Renal cortical epithelial cell (primary cell): ENCODE measurements at places on chromosomes 3 and 15. TPM values are rescaled to one million over a fixed set of nuclear protein-coding genes. Genes with fewer than 3 reads are reported as not detected.

DNA sequence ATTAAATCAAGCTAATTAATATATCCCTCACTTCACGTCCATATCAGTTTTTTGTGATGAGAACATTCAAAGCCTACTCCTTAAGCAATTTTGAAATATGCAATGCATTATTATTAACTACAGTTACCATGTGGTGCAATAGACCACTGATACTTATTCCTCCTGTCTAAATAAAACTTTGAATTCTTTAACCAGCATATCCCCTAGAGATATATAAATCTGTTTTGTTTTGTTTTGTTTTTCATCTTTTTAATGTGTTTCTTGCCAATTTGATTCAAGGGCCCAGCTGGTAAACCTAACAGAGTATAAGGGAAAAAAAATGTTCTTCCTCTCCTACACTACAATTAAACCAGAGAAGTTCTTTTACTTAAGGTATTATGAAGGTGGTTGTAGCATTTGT, 524.2 kb downstream of the NAALADL2 start:
- no peak for DNase-seq

DNA sequence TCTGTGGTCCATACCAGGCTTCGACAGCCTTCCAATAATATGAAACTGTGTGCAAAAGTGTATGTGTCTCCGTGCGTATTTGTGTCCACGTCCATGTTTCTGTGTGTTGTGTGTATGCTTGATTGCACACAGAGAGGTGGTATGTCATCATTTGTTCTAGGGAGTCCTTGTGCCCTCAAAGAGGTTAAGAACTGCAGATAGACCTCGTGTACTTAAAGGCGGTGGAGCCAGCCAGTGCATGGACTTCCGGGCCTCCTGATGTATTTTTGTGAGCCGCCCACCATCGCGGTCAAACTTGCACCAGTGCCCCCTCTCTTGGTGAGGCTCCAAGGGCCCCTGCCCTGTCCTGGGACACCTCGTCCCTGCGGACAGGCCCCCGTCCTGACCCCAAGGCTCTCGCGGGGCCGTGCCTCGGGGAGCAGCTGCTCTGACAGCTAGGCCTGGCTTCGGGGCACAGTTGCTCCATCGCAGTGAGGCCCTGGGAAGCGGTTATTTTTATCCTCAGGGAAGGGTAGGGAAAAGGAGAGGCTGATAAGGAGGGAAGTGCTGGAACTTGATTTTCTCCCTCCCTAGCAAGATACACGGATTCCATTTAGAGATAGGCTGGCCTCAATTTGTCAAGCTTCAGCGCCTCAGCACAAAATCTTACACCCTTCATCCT, 1.2 kb upstream of the RYK start:
- no peak for DNase-seq

GRCh38 chr3:105154692-105155091, 212.0 kb upstream of the ALCAM start:
- no peak for DNase-seq

DNA sequence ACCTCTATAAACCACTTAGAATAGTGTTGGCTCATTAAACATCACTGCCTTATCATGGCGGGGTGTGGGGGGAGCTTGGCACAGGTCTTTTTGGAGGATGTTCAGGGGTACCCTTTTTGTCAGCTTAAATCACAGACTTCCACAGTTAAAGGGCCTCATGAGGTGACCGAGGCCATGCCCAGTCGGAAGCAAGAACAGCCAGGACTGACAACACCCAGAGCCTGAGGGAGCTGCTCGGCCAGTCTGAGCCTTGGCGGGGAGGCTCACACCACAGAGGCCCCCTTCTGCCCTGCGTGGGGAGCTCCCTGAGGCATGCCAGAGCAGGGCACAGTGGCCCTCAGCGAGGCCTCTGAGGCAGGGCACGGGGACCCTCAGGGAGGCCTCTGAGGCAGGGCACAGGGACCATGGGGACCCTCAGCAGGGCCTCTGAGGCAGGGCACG, 49.5 kb downstream of the UMPS start:
- no peak for DNase-seq

The NOP10 gene
- 147 and 242 TPM in 2 replicates for total RNA-seq

The SHC4 gene
- total RNA-seq, result 0.89 and 7.3 TPM in 2 replicates

DNA sequence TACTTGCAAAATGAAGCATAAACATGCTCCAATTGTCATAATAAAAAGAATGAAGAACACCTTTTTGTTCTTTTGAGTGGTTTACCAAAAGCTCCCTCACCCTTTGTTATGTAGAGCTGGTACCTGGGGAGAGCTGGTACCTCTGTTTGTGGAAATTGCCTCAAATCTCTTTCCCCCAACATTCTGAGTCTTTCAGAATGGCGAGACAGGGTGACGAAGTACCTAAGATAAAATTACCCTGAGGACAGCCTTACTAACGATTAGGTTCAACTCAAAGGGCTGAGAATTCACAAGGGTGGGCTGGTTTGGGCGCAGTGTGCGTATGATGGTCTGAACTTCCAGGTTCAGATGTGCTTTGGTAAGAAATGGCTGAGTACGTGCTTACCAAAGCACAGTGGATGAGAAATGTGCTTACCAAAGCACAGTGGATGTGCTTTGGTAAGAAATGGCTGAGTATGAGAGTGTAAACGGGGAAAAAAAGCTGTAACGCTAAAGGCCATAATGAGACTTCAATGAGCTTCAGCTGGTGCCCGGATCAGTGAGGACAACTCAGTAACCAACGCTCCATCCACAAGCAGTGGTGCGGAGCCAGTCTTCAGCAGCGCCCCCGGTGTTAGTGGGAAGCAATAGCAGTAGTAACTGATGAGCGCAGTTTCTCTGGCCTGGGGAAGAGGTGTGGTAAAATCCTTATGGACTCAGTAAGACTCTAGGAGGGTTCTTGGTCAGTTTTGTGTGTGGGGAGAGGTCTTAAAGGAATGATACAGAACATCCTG, 72.3 kb upstream of the LRIG1 start:
- DNase-seq, result no peak

The HRG gene
- 0.15 TPM in 1 of 2 replicates, not detected in the other for total RNA-seq

The SLC15A2 gene
- 1.9 and 4.7 TPM in 2 replicates for total RNA-seq

DNA sequence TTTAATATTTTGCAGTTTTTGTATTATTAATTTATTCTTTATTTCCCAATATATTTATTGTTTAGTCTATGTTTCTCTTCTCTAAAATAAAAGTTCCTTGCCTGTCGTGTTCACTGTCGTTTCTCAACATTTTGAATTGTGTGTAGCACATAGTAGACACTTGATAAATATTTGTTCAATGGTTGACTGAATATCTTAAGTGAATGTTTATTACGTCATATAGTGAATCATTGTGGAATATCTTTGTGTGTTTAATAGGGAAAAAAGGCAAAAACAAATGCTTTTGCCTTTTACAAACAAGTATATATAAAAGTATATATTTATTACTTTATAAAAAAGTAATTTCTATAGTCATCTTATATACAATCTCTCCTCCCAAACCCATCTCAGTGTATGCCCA, 572.3 kb downstream of the EPHA3 start:
- no peak for DNase-seq

DNA sequence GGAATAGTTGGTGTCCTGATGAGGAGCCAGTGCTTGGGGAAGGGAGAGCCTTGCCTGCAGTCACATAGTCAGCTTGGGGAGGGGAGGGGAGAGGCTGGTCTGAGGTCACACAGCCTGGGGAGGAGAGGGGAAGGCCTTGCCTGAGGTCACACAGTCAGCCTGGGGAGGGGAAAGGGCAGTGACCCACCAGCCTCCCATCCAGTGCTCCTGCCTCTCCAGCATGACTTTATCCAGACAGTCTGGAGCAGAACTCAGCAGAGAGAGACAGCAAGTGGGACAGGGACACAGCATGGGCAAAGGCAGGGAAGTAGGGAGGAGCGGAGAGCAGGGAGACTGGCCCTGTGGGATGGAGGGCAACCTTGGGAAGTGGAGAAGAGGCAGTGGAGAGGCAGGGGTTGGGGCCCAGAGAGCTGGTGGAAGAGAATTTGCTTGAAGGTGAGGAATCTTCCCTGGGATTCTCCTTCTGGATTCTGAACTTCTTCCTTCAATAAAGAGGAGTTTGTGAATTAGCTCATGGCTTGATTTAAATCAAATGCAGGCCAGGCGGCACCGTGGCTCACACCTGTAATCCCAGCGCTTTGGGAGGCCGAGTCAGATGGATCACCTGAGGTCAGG, 64.5 kb downstream of the CORO2B start:
- DNase-seq, result no peak

- DNase-seq, result no peak
These were observed 103.0 kb downstream of the LARS2 start for GRCh38 chr3:45491344-45491743.

The NDUFAF3 gene
- total RNA-seq, result 50.5 and 66.9 TPM in 2 replicates

DNA sequence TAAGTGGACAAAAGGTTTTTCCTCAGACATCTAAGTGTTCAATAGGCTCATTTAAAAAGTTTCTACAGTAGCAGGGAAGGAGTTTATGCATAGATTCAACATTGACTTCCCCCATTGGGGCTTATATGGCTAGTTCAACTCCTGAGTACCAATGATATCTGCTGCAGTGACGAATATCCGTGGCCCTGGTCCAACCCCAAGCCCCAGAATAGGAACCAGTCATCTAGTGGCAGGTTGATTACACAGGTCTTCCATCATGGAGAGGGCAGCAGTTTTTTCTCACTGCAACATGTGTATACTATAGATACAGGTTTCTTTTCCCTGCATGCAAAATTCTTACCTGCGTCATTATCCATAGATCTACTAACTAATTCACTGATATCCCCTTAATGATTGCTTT, 45.8 kb upstream of the KPNA4 start:
- DNase-seq, result no peak

The ALDH1L1 gene
- total RNA-seq, result 2.4 and 4.6 TPM in 2 replicates

DNA sequence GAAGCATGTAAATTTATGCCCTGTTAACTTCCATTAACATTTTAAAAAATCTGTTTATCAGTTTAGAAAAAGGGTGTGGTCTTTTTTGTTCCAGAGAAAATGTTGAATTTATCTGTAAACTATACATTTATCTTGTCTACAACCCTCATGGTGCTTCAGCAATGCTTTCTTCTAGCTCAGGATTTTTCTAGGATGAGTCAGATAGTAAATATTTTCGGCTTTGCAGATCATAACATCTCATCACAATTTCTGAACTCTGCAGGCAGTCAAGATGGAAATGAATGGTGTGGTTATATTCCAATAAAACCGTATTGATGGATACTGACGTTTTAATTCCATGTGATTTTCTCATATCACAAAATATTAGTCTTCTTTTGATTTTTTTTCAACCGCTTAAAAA, 70.5 kb upstream of the FOXB1 start:
- DNase-seq, result no peak

The DPH3 gene
- total RNA-seq, result 24.7 and 37.5 TPM in 2 replicates

The AP3B2 gene
- 0.17 and 1.5 TPM in 2 replicates for total RNA-seq

DNA sequence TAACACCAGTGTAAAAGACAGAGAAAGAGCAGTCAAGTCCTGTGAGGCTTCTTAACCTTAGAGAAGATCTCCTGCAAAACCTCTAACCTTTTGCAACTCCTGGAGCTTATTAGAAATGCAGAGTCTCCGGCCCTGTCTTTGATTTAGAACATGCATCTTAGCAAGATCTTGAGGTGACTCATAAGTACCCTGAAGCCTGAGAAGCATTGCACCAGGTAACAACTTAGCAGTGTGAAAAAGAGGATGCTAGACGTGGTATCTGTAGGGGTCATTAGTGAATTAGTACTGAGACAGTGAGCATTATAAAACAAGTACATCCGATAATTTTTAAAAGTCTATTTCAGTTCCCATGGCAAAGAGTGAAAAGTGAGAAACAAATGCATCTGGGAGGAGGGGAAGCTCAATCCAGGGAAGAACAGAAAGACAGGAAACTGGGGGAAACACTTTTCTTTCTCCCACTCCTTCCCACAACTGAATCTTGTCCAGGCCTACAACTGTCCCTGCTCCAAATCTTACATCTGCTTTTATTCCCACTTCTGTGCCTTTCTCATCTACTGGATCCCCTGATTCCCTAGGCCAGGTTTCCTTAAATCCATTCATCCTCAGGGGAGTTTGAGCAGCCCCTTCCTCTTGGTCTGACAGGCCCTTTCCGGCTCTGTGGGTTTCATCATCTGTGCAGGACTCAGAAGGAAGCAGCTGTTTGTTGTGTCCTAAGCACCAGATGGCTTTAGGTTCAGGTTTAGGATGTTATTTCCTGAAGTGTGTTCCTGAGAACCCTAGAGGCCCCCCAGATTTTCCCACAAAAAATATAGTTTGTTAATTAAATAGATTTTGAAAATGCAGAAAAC, 128.1 kb upstream of the IL12A start:
- DNase-seq, result no peak

The RBMS3 gene
- total RNA-seq, result 26.7 and 38.6 TPM in 2 replicates
